ENCODE measurements at places on chromosomes 6 and 20.

DNA sequence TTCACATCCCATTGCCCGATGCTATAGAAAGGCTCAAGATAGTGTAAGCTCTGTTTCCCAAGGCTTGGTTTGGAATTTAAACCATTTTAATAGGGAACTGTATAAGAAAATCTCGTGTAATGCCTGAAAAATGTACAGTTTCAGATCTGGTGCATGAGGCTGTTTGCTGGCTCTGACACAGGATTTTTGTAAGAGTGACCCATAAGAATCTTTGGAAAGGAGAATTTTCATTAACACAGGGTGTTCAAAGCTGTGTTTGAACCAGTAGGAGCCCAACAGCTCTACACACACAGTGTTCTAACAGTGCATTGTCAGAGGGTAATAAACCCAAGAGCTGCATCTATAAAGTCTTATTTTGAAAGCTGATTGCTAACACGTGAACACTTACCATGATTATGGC lies 293.5 kb downstream of the PRL start:
- no peak for DNase-seq

DNA sequence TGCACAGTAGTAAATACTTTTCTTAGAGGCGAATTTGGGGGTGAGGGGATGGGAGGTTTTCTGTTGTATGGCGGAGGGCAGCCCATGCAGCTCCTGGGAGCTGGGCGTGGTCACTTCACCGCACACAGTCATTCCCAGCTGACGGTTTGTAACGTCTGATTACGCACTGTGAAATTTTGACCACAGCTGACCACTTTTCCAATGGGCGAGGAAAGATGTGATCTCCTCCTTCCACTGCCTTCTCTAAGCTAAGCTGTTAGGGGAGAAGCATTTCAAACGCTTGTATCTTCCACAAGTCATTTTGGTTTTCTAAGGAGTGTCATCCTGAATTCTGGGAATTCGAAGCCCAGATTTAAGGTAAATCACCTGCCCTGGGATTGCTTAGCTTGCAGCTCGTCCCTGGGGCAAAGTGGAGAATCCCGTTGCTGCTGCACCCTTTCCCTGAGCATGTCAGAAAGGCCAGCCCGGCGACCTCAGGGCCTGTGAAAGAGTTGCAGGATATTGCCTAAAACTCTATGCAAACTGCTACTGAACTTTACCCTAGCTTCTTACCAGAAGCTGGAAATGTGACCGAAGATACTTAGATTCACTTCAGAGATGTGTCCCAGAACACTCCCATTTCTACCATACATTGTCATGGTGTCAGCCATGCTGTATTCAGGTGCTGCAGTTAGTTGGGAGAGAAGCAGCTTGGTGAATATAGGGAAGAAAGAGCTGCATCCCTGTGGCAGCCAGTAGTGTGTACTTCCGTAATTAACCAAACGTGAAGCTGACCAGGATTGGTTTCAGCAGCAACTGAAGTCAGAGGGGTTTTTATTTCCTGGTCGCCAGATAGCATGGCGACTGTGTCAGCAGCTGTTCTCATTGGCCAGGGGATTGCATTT lies 58.9 kb downstream of the RREB1 start:
- DNase-seq = no peak

- no peak for DNase-seq
Measured at GRCh38 chr6:151352410-151353396, 38.7 kb downstream of the ZBTB2 start.

GRCh38 chr20:63704749-63705117 lies 3.0 kb downstream of the ARFRP1 start:
- no peak for DNase-seq

Measured in germinal center (tissue), 1 donor.